ENCODE measurements at places on chromosomes 5 and 9. TPM values are rescaled to one million over a fixed set of nuclear protein-coding genes. Genes with fewer than 3 reads are reported as not detected.

SERF1B gene
- total RNA-seq, result 12.4 TPM

MOB3B gene
- 0.32 TPM for total RNA-seq

TXNDC8 gene
- total RNA-seq, result not detected

ORM2 gene
- not detected for total RNA-seq

GGTA1 gene
- total RNA-seq, result not detected

Measured in hair follicle dermal papilla cell (primary cell).